ENCODE measurements at places on chromosomes 1 and 21. TPM values are rescaled to one million over a fixed set of nuclear protein-coding genes. Genes with fewer than 3 reads are reported as not detected.

DNA sequence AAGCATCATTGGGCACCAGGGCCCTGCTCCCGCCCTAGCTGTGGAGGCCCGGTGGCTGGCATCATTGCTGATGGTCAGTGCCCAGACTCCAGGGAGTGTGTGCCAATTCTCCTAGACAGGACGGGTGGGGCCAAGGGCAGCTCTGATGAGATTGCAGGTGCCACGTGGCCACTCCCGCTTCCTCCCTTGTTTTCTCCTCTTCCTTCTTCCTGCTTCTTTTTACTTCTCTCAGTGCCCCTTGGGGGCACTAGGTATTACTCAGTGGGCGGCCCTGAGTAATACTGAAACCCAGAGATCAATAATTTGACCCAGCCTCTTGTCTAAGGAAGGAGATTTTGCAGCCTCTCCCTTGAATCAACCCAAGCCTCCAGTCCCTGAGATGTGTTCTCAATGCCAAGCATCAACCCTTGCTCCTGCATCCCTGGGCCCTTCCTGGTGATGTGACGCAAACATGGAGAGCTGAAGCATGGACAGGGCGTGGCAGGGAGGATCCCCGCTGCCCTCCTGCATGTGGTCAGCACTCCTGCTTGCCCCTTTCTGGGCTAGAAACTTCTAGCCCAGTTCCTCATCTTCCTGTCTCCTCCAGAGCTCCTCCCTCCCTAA lies 32.4 kb downstream of the CDK18 start:
- H3K36me3 ChIP-seq, result peaks cover 5% of the 10 kb centered on the region
- H3K4me3 ChIP-seq, result no peak overlapping the region
- no peak for DNase-seq
- no peak overlapping the region for H3K27ac ChIP-seq
- peaks cover 66% of the 10 kb centered on the region for H3K27me3 ChIP-seq

SPRR2B gene
- not detected for total RNA-seq

- DNase-seq, result no peak
- H3K27ac ChIP-seq, result no peak overlapping the region
- no peaks in the 10 kb centered on the region for H3K27me3 ChIP-seq
- H3K4me3 ChIP-seq, result no peak overlapping the region
- peaks cover 53% of the 10 kb centered on the region for H3K36me3 ChIP-seq
- peaks cover 50% of the 10 kb centered on the region for H3K4me1 ChIP-seq
These were observed 8.6 kb downstream of the SLC37A1 start for GRCh38 chr21:42522271-42522670.

GRCh38 chr21:43603641-43604504 lies 55.4 kb downstream of the HSF2BP start:
- no peak overlapping the region for H3K4me3 ChIP-seq
- no peaks in the 10 kb centered on the region for H3K27me3 ChIP-seq
- H3K36me3 ChIP-seq, result no peaks in the 10 kb centered on the region
- no peak for DNase-seq
- H3K27ac ChIP-seq, result 0 out of 2 replicates have a peak overlapping the region, but pooled peaks have one; percentile 38

DNA sequence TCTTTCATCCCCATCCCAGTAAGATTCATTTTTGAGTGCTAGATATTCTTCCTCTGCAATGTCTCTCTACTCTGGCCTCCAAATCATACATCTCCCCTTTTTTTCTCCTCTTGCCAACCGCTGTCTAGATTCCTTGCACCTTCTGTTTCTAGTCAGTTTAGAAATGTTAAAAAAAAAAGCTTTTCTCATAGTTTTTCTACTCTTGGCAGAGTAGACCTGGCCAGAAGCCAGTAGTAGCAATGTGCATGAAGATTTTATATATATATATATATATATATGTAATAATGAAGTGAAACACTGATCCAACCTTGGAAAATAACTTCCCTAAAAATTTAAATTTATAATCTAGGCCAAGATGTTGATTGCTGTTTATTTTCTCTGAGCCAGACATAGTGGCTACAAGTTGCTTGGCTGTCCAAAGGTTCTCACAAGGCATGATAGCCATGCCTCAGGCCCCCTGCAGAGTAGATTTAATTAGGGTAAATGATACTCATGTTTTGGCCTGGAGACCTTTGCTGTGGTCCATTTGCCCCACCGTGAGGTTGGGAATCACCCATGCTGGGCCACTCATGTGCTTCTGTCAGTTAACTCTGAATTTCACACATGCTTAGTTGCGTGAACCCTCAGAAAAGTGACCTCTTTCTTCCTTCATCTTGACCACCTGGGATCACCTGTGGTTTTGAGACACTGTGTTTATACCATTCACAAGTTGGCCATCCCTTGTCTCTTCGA lies 103.4 kb upstream of the KCNE2 start:
- H3K4me1 ChIP-seq, result 0 out of 2 replicates have a peak, but pooled peaks cover 3% of the 10 kb centered on the region
- DNase-seq, result no peak
- H3K4me3 ChIP-seq, result no peak overlapping the region
- no peaks in the 10 kb centered on the region for H3K27me3 ChIP-seq

DNA sequence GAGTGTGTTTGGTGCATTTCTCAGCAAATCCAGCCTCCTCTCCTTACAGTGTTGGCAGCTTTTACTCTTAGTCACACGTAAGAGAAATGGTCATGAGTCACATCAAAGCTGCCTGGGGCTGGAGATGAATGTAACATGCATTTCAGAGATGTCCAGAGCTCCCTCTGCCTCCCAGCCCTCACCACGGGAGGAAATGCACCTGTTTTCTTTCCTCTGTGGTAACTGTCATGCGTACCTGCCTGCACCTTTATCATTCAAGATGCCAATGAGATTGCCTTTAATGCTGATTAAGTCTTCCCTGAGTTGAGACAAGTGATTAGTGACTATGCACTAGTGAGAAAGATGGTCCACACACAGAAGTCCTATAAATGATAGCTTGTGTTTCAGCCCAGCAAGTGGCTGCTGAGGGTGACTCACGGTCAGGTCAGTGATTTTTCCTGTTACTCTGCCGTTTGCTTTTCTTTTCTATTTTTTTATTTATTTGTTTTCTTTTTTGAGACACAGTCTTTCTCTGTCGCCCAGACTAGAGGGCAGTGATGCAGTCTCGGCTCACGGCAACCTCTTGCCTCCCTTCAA lies 277.3 kb upstream of the FMN2 start:
- peak; percentile 30 for DNase-seq
- peak overlapping the region; percentile 39 for H3K4me3 ChIP-seq
- peak overlapping the region; percentile 94 for H3K27ac ChIP-seq
- H3K27me3 ChIP-seq, result no peaks in the 10 kb centered on the region
- peaks cover 72% of the 10 kb centered on the region for H3K4me1 ChIP-seq
- H3K36me3 ChIP-seq, result peaks cover under 1% of the 10 kb centered on the region

- no peak overlapping the region for H3K4me3 ChIP-seq
- H3K36me3 ChIP-seq, result no peaks in the 10 kb centered on the region
- H3K4me1 ChIP-seq, result peaks cover 25% of the 10 kb centered on the region
- DNase-seq, result no peak
- no peaks in the 10 kb centered on the region for H3K27me3 ChIP-seq
These were observed 165.7 kb downstream of the RHOU start for GRCh38 chr1:228900886-228901392.

DNA sequence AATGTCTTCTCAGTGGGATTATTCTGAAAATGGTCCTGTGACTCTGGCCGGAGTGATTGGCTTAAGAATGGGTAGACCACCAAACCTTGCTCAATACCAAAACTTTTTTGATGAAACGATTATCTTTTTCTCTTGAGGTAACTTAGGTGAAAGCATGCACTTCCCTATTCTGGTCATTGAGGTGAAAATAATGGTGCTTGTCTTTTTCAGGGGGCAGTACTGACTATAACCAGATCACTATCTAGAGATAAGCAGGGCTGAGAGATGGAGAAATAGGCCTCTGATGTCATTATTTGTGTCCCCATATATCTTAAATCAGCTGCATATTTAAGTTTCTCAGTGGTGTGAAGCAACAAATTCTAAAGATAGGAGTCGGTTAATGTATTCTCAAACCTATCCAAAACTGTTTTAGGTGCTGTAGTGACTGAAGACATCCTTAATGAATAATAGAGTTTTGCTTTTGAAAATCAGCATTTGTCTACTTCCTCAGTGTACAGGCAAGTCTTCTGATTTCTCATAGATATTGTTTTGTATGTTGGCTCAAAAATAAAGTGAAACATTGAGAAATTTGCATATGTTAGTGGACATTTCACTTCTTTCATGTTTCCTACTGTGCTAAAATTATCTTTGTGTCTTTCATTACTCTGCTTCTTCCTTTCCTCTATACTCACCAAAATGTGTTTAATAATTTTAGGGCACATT lies 735.3 kb upstream of the ADGRL4 start:
- DNase-seq, result no peak
- no peak overlapping the region for H3K27ac ChIP-seq
- no peaks in the 10 kb centered on the region for H3K4me1 ChIP-seq
- H3K27me3 ChIP-seq, result no peaks in the 10 kb centered on the region

DNA sequence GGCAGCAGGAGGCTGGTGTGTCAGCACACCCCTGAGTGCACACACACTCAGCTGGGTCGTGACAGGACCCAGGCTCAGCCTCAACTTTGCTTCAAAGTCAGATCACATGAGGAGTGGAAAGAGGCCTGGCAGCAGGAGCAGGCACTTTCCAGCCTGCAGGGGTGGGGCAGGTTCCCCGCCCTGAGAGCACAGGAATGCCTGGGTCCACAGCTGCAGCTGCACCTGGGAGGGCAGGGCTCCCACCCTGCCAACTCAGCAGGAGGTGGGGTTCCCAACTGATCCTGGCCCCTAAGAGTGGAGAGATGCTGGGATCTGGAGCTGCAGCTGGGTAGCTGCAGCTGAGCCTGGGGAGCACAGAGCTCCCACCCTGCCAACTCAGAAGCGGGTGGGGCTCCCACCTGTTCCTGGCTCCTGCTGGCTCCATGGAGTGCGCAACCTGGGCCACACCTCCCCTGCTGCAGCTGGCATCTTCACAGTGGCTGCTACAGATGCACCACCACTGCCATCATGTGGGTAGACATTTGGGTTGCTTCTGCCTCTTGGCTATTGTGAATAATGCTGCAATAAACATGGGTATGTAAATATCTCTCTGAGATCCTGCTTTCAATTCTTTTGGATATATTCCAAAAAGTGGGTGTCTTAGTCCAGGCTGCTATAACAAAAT lies 415.4 kb downstream of the TTLL7 start:
- peak; percentile 20 for DNase-seq
- no peaks in the 10 kb centered on the region for H3K4me1 ChIP-seq
- H3K27me3 ChIP-seq, result no peaks in the 10 kb centered on the region
- no peak overlapping the region for H3K4me3 ChIP-seq

SHISA4 gene
- 8.1 TPM for total RNA-seq

GRCh38 chr1:108854221-108855019 lies 2.5 kb downstream of the AKNAD1 start:
- H3K27ac ChIP-seq, result no peak overlapping the region
- no peaks in the 10 kb centered on the region for H3K27me3 ChIP-seq
- H3K4me3 ChIP-seq, result no peak overlapping the region
- no peaks in the 10 kb centered on the region for H3K36me3 ChIP-seq
- H3K4me1 ChIP-seq, result no peaks in the 10 kb centered on the region

DNA sequence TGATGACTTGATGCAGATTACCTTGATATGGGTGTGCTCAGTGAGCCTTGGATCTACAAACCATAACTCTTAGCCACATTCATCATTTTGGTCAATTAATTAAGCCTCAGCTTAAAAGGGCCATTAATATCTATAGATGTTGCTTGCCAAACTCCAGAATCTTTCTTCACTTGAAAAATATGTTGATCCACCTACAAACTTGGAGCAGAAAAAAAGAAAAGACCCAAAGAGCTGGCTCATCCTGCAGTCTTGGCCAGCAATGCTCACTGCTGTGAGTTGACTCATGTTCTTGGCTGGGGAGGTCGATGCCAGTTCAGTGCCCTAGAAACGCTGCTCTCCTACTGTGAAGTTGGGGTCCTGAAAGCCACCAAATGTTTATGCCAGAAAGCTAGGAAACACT lies 75.4 kb downstream of the DPT start:
- no peak overlapping the region for H3K27ac ChIP-seq
- peaks cover 8% of the 10 kb centered on the region for H3K4me1 ChIP-seq
- no peaks in the 10 kb centered on the region for H3K27me3 ChIP-seq
- DNase-seq, result no peak

GRCh38 chr1:167499664-167500101 lies 18.6 kb downstream of the CD247 start:
- H3K36me3 ChIP-seq, result no peaks in the 10 kb centered on the region
- no peak overlapping the region for H3K4me3 ChIP-seq
- H3K27me3 ChIP-seq, result no peaks in the 10 kb centered on the region
- H3K4me1 ChIP-seq, result peaks cover 36% of the 10 kb centered on the region

- H3K4me3 ChIP-seq, result no peak overlapping the region
- no peaks in the 10 kb centered on the region for H3K4me1 ChIP-seq
- no peaks in the 10 kb centered on the region for H3K36me3 ChIP-seq
- no peak overlapping the region for H3K27ac ChIP-seq
- no peaks in the 10 kb centered on the region for H3K27me3 ChIP-seq
These were observed 100.2 kb downstream of the TNFSF18 start for GRCh38 chr1:172950528-172950927.

TAS1R1 gene
- total RNA-seq, result not detected

DNA sequence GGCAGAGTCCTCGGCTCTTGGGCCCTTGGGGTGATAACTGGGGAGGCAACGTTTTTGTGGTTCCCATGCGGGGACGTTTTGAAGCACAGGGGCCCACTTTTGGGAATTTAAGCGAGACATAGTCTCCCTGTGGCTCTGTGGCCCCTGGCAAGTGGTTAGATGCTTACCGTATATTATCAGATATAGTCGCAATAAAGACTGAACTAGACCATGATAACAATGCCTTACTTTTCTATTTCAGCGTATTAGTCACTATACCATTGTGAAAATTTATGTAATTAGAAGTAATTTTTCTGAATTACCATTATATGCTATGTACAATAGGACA lies 538 bp upstream of the RCAN1 start:
- no peak overlapping the region for H3K27ac ChIP-seq
- DNase-seq, result no peak
- no peaks in the 10 kb centered on the region for H3K36me3 ChIP-seq
- H3K4me3 ChIP-seq, result peak overlapping the region; percentile 67
- H3K4me1 ChIP-seq, result peaks cover 7% of the 10 kb centered on the region

EPB41 gene
- total RNA-seq, result 81.2 TPM

MAN1C1 gene
- 10.4 TPM for total RNA-seq

OR2T4 gene
- total RNA-seq, result not detected

INAVA gene
- 41.2 TPM for total RNA-seq

GRCh38 chr1:8382608-8383505 lies 64.9 kb downstream of the SLC45A1 start:
- H3K4me1 ChIP-seq, result peaks cover 79% of the 10 kb centered on the region
- no peaks in the 10 kb centered on the region for H3K27me3 ChIP-seq
- H3K27ac ChIP-seq, result peak overlapping the region; percentile 90
- 0 out of 2 replicates have a peak, but pooled peaks cover 2% of the 10 kb centered on the region for H3K36me3 ChIP-seq

- peak overlapping the region; percentile 91 for H3K27ac ChIP-seq
- peaks cover 20% of the 10 kb centered on the region for H3K36me3 ChIP-seq
- DNase-seq, result no peak
- peak overlapping the region; percentile 94 for H3K4me3 ChIP-seq
- peaks cover 31% of the 10 kb centered on the region for H3K4me1 ChIP-seq
These were observed 1.0 kb downstream of the KRTCAP2 start for GRCh38 chr1:155171836-155172731.

- no peaks in the 10 kb centered on the region for H3K27me3 ChIP-seq
- DNase-seq, result no peak
- no peaks in the 10 kb centered on the region for H3K36me3 ChIP-seq
- peaks cover 24% of the 10 kb centered on the region for H3K4me1 ChIP-seq
- peak overlapping the region; percentile 57 for H3K27ac ChIP-seq
- H3K4me3 ChIP-seq, result no peak overlapping the region
These were observed 40.1 kb downstream of the PTPRC start for GRCh38 chr1:198678901-198679329.

- H3K4me3 ChIP-seq, result no peak overlapping the region
- H3K36me3 ChIP-seq, result peaks cover 5% of the 10 kb centered on the region
- peak; percentile 76 for DNase-seq
- no peaks in the 10 kb centered on the region for H3K27me3 ChIP-seq
These were observed 118.8 kb downstream of the RNF220 start for GRCh38 chr1:44523593-44524591.

HSD3B2 gene
- 0.94 TPM for total RNA-seq

Measured in WTC11 (cell line).